Nucleus accumbens (tissue), 56 donors: ENCODE measurements at places on chromosomes 6 and 20.

DNA sequence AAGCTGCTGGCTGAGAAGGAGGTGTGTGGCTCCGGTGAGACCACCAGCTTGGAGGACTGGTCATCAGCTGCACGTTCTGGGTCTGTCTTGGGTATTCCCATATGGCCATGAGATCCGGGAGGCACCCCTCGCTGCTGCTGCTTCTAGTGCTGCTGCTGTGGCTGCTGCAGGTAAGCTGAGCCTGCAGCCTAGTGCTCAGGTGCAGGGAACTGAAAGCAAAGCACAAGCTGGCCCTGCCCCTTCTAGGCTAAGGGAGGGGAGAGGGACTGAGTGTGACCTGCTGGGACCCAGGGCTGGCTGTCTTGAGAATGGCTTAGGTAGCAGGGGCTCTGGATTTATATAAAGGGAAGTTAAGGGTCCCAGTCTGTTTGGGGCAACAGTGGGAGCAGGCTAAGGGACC lies 403 bp downstream of the CDH26 start:
- no peak for DNase-seq

GRCh38 chr6:101935732-101936131 lies 542.2 kb downstream of the GRIK2 start:
- DNase-seq = no peak

GRCh38 chr6:18117136-18117535 lies 5.3 kb downstream of the NHLRC1 start:
- no peak for DNase-seq

DNA sequence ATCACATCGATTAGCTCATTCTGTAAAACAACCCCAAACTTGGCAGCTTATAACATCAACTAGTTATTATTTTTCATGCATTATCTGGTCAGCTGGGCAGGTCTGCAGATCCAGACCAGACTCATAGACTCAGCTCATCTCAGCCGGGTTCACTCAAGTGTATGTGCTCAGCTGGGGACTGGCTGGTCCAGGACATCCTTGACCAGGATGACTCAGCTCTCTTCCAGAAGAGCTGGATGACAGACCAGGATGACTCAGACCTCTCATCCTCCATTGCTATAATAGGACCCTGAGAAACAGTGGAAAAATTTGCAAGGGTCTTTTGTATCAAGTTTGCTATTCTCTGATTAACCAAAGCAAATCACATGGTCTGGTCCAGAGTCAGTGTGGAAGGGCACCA lies 312.5 kb upstream of the PLCB4 start:
- DNase-seq = no peak

GRCh38 chr6:152189736-152190135 lies 382.3 kb downstream of the ESR1 start:
- DNase-seq = no peak

DNA sequence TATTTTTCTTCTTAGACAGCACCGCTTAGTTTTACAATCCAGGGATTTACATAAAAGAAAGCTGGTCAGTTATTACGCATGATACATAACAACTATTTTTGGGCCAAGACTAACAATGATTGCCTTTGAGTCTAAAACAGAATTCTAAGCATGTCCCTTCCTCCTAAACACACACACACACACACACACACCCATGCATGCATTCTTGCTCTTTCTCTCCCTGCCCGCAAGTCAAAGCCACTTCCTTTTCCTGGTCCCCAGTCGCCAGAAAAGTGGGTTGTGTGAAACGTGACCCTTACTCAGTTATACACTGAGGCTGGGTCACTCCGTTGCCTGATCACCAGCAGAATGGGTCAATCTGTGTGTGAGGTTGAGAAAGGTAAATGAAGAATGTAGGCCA lies 31.4 kb downstream of the FYN start:
- no peak for DNase-seq

DNA sequence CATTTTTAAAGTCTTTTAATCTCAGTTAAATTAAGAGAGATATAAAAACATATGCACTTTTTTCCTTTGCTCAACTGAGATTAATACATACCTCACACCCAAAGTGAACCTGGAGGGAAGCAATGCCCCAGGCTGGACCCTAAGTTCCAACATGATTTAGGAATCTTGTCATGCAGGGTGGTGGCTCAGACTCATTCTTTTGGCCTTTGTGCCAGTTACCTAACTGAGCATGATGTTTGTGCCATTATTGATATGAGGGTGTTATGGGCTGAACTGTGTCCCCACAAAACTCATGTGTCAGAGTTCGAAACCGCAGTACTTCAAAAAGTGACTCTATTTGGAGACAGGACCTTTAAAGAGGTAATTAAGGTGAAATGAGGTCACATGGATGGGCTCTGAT lies 188.0 kb downstream of the ARHGAP18 start:
- no peak for DNase-seq

DNA sequence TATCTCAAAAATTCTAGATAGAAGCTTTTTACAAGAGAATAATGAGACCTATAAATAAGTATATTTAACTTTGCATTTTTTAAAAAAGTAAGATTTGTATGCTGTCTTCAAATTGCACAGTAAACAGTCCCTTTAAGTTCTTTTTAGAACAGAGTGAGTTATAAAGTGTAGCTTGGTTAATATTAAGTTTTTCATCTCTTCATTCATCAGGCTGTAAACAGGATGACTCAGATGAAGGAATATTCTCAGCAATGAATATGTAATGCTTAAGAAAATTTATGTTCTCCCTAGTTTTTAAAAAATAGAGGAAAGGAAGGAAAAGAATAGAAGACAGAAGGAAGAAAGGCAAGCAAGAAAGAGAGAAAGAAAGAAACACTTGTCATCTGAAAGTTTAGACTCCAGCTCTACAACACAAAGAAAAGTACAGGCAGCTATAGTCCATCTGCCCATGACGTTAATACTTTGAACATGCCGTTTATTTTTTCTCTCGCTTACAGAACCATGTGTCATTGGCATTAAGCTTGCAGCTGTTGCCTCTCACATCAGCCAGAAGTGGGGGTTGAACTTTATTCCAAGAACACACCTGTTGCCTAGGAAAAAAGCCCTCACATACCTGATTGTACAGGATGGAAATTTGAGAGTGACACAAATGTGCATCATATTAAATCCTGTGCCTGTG lies 36.1 kb downstream of the CAP2 start:
- no peak for DNase-seq

DNA sequence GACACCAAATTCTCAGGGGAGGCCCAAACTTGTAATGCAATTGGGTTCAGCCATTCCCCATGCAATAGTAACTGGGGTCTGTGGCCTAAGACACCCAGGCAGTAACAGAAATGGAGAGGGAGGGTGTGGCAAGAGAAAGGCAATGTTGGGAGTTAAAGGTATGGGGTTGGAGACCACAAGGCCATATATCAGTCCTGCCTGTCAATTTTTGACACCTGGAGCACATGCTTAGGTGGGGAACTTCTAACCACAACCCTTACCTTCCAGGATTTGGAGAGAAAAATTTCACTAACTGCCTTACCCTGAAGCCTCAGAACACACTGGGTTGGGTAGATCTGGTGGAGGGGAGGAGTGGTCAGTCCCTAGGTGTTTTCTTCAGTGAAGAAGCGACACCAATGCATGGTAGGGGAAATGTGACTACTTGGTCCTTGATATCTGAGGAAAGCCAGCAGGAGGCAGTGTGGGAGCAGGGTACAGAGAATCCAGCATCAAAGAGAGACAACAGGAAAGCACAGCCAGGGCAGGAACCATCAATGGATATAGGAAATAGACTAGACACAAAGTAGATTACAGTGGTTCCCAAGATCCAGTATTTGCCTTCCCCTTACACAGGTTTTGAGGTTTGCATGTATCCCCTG lies 6.8 kb upstream of the USP49 start:
- DNase-seq = no peak

- no peak for DNase-seq
These were observed 48.5 kb downstream of the FNDC1 start for GRCh38 chr6:159217595-159218275.

- no peak for DNase-seq
These were observed 63.0 kb upstream of the TOP1 start for GRCh38 chr20:40965671-40966070.

DNA sequence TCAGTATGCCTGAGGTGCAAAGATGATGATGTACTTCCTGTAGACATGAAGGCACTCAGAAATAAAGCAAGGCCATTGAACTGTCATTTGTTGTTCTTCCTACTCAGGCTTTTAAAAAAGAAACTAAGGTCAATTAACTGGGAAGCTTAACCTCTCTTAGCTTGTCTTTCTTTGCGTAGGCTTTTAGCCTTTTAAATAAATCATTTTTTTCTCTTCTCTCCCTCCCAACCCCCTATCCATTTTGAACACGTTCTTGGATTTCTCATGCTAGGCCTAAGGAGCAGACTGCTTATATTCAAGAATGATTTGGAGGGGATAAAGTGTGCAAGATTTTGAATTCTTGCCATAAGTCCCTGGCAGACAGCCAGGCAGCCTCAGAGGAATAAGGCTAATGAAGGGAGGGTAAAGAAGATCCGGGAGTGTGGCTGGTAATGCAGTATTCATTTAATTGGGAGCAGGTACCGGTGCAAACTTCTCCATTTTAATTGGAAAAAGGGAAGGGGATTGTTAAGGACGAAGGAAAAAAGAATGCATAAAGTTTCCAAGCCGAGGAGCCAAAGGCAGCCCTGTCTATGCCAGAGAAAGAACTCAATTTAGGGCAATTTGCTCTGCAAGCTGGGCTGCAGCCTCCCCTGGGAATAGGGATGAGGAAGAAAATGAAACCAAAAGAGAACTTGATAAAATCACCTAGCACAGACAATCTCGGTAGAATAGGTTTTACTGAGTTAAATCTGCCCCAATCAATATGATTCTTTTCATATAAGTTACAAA lies 343.8 kb upstream of the MMS22L start:
- DNase-seq = no peak

DNA sequence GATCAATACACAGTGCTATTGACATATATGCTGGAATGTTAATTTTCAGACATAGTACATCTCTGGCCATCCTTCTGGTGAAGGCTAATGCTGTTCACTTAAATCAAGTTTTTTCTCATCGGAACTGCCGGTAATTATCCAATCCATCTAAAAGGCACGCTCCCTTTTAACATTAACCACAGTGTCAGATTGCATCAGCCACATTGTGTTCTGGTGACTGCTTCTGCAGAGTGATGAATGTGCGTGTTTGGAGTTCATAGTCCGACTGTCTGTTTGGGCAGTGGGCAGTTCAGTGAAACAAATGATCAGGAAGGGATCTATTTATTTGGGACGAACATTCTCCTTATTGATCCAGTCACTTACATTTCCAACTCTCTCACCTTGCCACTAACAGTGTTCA lies 49.5 kb downstream of the SOBP start:
- DNase-seq = no peak

GRCh38 chr20:17910828-17911294 lies 57.7 kb downstream of the SNX5 start:
- DNase-seq = no peak

- DNase-seq = no peak
These were observed 147.7 kb upstream of the DST start for GRCh38 chr6:56790414-56790813.

GRCh38 chr20:50332491-50332980 lies 141.9 kb downstream of the CEBPB start:
- DNase-seq = no peak

GRCh38 chr20:39049148-39049547 lies 87.0 kb downstream of the DHX35 start:
- DNase-seq = no peak

DNA sequence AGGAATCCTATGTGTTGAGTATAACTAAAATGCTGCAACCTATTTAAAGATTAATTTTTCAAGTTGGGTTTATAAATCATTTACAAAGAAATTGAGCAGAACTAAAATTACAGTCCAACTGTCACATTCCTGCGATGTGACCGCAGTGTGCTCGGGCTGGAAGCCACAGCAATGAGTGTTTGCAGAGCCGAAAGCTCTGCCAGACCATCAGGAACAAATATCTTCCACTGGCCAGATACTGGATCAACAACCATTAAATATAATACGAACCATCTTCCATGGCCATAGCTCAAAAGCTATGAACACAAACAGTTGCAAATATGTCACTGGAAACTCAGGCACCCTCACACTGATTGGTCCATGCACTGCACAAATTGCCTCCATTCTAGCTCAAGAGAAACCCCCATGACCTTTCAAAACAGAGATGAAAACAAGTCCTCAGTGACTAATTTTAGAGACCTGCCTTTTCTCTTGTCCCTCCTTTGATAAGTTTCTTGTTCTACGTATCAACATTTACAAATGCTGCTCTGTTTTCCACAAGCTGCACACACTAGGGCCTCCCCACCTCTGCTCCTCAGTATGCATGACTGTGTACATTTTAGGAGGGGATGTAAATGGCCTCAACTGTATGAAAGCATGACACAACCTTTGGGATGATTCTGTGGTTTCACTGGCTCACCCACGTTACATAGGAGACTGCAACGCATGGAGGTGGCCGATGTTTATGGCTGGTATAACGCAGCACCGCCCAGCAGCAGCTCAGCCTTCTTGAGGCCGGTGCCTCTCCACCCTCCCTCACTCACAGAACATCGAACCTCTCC lies 171.7 kb downstream of the WDR27 start:
- no peak for DNase-seq

DNA sequence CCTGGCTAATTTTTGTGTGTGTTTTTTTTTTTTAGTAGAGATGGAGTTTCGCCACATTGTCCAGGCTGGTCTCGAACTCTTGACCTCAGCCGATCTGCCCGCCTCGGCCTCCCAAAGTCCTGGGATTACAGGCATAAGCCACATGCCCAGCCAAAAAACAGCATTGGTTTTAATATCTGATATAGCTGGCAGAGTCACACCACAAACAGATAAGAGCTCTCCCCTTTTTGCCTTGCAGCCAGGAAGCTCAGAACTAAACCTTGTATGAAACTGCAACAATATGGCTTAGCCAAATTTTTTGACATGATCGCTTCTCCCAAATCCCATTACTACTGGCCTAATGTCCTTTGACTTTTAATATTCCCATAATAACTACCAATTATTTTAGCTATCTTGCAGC lies 4.9 kb downstream of the ACOT8 start:
- DNase-seq = no peak

- no peak for DNase-seq
These were observed 22.9 kb upstream of the NOL4L start for GRCh38 chr20:32607727-32608663.

- DNase-seq = no peak
These were observed 15.9 kb upstream of the TBC1D20 start for GRCh38 chr20:478010-478948.

GRCh38 chr6:82298012-82298411 lies 50.5 kb upstream of the IBTK start:
- DNase-seq = no peak

DNA sequence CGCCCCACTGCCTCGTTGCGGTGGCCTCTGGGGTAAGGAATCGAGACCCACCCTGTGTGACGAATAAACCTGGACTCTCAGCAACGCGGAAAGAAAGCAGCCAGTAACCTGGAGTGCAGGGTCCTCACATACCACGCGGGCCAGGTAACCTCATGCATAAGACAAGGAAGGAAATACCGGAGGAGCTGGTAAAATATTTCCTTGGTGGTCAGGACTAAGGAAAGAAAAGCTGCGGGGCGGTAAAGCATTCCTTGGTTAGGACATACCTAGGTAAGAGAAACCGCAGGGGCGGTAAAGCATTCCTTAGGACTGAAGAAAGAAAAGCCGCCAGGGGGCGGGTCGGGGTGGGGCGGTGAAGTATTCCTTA lies 80.7 kb downstream of the SYTL3 start:
- no peak for DNase-seq

GRCh38 chr6:119865466-119866350 lies 516.1 kb upstream of the MAN1A1 start:
- DNase-seq = no peak
